GM23248 (cell line): ENCODE measurements at places on chromosomes 6 and 20. TPM values are rescaled to one million over a fixed set of nuclear protein-coding genes. Genes with fewer than 3 reads are reported as not detected.

DNA sequence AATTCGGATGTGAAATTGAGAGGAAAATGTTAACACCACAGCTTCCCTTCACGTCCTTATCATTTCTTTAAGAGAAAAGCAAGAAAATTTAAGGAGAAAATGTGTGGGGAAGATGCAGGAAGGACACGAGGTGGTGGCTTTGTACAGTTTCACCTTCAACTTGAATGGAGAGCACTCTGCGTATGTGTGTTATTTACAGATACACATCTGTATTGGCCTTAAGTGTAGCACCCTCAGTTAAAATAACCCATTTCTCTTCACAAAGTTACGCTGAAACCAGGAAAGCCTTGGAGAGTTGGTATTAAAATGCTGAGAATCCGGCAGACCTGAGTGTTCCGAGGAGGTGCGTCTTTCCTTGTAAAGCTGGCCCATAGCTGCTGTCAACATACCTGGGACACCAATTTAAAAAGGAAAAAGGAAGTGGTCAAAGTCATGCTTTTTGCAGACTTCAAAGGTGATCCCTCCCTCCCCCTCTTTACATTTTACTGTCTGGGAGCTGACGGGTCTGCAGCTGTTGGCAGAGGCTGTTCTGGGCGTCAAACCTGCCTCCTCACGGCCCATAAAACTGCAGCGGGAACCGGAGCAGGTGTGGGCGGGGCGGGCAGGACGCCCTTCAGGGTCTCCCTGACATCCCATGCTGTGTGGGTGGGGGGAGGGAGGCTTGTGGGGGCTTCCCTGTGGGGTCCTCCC lies 61.3 kb upstream of the TBXT start:
- H3K4me1 ChIP-seq: no peaks in the 10 kb centered on the region
- no peak overlapping the region for H3K4me3 ChIP-seq
- H3K27me3 ChIP-seq: peaks cover 22% of the 10 kb centered on the region; the same call in 1 of the 2 replicates
- H3K36me3 ChIP-seq: no peaks in the 10 kb centered on the region

GRCh38 chr6:38943964-38944363 lies 104.6 kb upstream of the GLP1R start:
- no peak overlapping the region for H3K4me3 ChIP-seq
- no peak overlapping the region for H3K27ac ChIP-seq
- H3K4me1 ChIP-seq: no peaks in the 10 kb centered on the region
- H3K27me3 ChIP-seq: peaks cover 15% of the 10 kb centered on the region; the same call in 1 of the 2 replicates

OVOL2 gene
- not detected in 2 replicates for total RNA-seq

PDYN gene
- total RNA-seq: not detected in 2 replicates
